ENCODE measurements at places on chromosomes 7 and 10.

GRCh38 chr10:91598211-91598977, 34.5 kb downstream of the PPP1R3C start:
- DNase-seq = no peak

GRCh38 chr7:47304727-47305719, 276.9 kb downstream of the TNS3 start:
- no peak for DNase-seq

DNA sequence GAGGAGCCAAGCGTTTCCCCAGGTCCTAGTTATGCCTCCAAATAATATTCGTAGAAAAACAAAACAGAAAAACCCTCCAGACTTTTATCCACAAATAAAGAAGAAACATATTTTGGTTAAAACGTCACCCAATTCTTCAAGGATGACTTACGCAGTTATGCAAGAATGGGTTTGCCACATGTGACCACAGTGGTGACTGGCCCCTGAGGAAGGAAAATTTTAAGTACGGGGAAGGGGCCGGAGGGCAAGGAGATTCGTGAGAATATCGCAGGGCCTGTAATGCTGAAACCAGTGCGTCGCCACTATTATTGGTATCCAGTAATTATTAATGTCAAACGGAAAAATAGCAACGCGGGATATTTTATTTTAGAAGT, 537 bp upstream of the MRPS24 start:
- no peak for DNase-seq

DNA sequence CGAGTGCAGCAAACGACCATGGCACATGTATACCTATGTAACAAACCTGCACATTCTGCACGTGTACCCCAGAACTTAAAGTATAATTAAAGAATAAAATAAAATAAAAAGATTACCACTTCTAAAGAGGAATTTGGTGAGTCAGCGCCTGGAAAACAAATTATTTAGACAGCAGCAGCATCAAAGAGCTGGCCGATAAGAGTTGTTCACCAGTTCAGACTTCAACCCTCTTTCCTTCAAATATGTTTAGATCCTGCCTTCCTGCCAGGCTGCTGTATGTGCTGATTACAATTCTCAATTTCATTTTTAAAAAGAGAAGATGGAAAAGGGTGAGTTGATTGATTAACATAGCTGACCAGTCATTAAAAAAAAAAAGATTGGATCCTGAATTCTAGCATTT, 672.0 kb upstream of the NRP1 start:
- no peak for DNase-seq

- no peak for DNase-seq
Measured at GRCh38 chr10:14971867-14972448, 12.8 kb downstream of the MEIG1 start.

DNA sequence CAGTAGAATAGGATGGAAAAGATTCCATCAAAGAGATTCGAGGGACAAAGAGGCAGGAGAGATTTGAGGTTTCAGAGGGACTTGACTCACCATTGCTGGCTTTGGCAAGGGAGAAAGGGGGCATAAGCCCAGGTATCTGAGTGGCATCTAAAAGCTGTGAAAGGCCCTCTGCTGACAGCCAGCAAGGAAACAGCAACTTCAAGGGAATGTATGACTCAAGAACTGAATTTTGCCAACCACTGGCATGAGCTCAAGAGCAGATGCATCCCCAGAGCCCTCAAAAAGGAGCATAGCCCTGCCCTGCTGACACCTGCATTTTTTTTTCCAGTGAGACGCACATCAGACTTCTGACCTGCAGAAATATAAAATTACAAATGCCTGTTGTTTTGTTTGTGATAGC, 19.6 kb upstream of the ADAM12 start:
- DNase-seq = no peak

DNA sequence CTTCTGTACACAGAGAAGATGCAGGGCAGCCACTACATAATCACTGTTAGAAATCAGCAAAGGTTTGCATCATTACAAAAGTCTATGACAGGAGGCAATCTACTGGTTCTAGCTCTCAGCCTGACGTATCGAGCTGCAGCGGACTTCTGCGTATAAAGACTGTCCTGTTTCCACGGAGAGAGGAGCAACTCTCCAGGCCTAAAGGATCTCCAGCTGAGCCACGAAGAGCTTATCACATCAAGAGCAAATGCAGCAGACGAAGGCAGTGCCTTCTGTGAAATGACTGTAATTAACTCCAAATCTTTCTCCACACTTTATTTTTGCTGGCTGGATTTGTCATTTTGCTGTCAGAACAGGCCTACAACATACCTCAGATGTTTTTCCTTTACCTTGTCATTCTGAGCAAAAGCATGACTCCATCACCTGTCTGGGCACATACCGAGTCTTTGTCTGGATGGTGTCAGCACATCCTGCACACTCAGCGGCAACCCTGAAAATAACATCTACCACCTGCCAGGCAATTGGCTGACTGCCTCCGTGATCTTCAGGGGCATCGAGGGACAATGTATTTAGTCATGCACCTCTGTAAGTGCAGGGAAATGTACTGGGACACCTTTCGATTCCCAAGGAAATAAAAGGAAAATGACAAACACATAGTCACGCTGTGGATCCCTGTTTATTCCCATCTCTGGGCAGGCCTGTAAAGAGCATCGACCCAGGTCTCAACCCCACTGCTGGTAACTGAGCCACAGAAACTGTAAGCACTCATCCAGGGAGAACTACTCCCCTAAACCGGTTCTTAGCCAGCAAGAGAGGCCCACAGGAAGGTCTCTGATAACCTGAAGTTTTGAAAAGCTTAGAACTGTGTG, 26.3 kb upstream of the SH3PXD2A start:
- DNase-seq = no peak

- no peak for DNase-seq
Measured at GRCh38 chr10:28378986-28379585, 76.2 kb upstream of the MPP7 start.

DNA sequence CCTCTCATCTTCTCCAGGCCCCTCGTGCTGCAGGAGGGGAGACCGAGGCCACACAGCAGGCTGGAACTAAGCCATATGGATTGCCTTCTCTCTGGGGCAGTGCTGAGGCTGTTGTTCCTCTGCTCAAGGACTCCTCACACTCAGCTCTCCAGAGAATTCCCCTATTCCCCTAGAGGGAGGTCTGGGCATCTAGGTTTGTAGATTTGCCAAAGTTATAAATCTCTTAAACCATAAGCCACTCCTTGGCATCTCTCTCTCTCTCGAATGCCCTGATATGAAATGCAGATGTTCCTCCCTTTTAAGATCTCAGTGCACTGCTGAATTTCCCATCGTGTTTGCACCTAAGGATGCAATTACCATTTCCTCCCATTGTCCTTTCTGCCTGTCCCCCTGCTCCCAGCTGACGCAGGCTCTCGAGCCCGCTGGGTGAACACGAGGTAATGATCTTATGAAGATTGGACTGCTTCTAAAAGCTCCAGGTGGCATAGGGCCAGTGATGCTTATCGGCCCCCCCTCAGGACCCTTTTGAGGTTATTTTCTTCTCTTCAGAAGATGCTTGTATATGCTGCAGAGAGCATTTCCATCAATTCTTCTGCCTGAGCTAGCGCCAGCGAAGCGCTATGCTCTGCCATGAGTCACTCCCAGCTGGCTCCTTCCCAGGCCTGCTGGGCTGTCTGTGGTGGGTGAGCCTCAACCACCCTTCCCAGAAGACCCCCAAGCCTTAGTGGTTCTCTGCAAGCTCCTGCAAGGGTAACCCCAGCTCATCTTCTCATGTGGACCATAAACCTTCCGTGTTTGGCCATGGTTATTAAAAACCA, 41.6 kb upstream of the AQP1 start:
- DNase-seq = no peak

GRCh38 chr7:1611708-1612241, 41.9 kb upstream of the PSMG3 start:
- DNase-seq = no peak

GRCh38 chr10:13016426-13016825, 14.9 kb upstream of the CCDC3 start:
- no peak for DNase-seq

DNA sequence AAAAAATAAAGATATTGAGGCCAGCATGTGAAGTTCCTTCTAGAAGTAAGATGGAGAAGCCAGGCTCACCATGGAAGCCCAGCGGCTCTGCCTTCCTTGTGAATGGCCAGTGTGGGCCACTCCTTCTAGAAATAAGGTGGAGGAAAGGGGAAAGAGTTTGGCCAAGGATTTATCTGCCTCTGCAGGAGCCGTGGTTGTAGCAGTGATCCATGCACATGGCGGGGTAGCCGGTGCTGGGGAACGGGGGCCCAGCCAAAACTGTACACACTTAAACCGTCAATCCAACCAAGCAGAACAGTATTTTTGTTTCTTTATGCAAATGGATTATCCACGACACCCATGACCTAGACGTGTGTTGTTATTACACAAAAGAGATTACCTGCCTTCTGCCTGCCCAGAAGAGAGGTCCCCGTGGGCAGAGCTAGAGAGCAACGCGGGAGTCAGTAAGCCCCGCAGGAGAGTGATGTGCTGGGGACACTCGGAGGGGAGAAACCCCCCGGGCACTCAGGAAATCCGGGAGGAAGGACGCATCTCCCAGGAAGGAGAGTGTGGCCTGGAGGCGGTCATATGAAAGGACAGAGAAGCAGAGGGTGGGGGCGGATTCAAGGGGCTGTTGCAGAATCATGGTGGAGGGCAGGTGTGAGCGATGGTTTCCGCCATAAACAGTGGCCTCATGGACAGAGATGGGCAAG, 218.4 kb upstream of the PPP2R2D start:
- DNase-seq = no peak

DNA sequence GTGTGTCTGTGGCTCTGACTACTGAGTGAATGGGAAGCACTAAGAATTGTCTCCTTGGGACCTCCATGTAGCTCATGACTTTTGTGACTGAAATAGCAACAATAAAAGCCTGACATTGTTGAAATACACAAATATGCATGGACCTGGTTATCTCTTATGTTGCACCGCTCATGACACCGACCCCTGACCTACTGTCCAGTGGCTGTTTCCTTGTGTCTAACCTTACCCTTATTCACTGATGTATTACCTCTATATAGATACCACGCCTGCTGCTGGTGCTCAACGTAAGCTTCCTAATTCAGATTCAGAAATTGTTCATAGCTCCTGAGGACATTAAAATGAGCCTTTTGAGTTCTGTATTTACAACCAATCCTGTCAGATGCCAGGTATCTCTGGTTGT, 243.4 kb upstream of the SEMA3C start:
- DNase-seq = no peak

GRCh38 chr7:7921830-7922229, 46.8 kb upstream of the GLCCI1 start:
- DNase-seq = no peak

DNA sequence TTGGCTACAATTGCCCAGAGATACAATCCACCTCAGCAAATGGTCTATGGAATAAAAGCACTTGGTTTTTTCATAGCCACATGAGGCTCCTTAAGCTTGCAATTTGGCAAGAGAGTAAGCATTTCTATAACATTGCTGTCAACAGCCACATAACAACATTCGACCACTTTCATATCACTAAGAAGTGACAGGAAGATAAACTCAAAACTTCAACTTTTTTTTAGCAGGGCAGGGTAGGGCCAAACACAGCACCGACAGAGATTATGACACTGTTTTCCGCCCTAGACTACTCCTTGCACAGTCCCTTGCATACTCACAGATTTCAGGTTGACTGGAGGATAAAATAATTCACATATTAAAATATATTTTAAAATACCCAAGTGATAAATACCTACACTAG, 185.4 kb downstream of the JAZF1 start:
- DNase-seq = no peak

DNA sequence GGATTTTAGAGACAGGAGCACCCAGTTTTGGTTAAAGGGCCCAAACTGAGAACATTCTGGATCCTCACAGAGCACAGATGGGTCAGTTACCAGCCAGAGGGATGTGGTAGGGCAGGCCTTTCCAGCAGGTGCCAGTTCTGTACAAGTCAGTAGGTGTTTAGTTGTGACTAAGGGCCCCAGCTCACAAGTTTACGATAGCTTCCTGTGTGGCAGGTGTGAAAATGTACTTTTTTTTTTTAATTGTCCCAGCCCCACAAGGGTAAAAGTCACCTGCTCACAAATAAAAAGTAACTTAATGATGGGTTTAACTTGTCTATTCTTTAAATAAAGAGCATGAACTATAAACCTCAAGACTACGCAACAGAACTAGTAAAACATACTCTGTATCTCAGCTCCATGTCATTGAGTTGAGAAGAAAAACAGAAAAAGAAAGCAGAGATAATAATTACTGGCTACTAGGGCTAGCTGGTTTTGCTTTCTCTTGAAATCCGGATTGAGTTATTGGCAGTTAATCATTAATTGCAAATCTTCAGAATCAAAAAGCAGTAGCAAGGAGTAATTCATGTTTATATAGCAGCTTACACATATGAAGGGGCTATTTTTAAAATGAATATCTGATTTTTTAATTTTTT, 15.4 kb downstream of the NFE2L3 start:
- no peak for DNase-seq

- DNase-seq = no peak
Measured at GRCh38 chr7:21585070-21585724, 42.4 kb downstream of the DNAH11 start.

GRCh38 chr10:69056536-69057260, 31.2 kb upstream of the SRGN start:
- DNase-seq = no peak

DNA sequence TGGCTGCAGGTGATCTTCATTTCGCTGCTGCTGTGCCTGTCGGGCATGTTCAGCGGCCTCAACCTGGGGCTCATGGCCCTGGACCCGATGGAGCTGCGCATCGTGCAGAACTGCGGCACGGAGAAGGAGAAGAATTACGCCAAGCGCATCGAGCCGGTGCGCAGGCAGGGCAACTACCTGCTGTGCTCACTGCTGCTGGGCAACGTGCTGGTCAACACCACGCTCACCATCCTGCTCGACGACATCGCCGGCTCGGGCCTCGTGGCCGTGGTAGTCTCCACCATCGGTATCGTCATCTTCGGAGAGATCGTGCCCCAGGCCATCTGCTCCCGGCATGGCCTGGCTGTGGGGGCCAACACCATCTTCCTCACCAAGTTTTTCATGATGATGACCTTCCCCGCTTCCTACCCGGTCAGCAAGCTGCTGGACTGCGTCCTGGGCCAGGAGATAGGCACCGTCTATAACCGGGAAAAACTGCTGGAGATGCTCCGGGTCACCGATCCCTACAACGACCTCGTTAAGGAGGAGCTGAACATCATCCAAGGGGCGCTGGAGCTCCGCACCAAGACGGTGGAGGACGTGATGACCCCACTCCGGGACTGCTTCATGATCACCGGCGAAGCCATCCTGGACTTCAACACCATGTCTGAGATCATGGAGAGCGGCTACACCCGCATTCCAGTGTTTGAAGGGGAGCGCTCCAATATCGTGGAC, 1.3 kb downstream of the CNNM2 start:
- DNase-seq = no peak

- DNase-seq = no peak
Measured at GRCh38 chr10:92080244-92080643, 156.7 kb downstream of the BTAF1 start.
